ENCODE measurements at places on chromosomes 4 and X. TPM values are rescaled to one million over a fixed set of nuclear protein-coding genes. Genes with fewer than 3 reads are reported as not detected.

DNA sequence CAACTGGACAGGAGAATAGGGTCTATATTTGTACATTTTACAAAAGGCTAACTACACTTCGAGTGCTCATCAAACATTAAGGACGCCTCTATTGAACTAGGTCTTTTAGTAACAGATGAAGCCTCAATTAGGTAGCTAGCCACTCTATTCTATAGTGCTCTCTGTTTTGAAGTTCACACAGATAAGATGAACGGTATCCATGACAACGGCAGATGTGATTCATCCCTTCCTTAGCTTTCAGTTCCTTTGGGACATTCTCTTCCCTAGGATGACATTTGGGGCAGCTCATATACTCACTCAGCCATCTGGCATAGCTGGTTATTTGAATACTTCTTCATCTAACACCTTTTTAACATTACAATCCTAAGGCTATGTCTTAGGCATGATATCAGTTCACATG lies 62.4 kb upstream of the WDFY3 start:
- DNase-seq = no peak

DNA sequence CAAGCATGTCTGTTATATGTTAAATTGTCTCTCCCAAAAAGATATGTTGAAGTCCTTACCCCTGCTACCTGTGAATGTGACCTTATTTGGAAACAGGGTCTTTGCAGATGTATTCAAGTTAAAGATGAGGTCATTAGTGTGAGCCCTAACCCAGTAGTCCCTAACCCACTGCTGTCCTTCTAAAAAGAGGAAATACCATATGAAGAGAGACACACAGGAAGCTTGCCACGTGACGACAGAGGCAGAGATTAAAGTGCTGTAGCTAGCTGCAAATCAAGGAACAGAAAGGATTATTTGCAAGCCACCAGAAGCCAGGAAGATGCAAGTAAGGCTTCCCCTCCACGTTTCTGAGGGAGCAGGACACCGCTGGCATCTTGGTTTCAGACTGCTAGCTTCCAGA lies 150.1 kb downstream of the HNRNPD start:
- peak; percentile 67 for DNase-seq

- DNase-seq = no peak
Observed at GRCh38 chr4:90536408-90536807, 409.2 kb downstream of the CCSER1 start.

- no peak for DNase-seq
Observed at GRCh38 chrX:87516717-87517121, 883 bp upstream of the KLHL4 start.

DNA sequence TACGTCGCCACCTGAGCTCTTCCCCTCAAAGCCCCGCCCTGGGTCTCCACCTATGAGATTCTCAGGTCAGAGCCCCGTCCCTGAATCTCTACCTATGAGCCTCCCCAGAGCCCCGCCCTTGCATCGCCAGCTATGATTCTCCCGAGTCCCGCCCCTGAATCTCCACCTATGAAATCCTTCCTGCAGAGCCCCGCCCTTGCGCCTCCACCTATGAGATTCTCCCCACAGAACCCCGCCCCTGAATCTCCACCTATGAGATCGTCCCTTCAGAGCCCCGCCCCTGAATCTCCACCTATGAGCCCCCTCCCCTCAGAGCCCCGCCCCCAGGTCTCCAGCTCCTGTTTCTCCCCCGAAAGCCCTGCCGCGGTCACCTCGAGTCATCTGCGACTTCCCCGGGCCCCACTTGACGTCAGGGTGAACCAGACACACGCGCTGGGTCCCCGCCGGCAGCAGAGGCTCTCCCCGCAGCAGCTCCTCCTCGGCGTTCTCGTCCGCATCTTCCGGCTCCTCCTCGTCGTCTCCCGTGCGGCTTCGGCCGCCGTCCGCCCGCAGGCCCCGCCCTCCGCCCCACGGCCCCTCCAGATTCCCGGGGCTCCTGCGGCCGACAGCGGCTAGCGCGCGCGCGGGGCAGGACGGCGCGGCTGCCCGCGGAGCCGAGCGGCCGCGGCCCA lies 393 bp downstream of the GTPBP6 start:
- DNase-seq = peak; percentile 99

DNA sequence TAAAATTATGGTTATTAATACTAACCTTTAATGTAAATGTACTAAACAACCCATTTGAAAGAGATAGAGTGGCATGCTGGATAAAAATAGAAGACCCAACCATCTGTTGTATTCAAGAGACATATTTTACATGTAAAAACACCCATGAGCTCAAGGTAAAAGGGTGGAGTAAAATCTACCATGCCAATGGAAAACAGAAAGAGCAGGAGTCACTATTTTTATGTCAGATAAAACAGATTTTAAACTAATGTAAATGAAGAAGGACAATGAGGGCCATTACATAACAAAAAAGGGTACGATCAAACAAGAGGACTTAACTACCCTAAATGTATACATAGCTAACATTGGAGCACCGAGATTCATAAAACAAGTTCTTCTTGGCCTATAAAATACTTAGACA lies 66.3 kb downstream of the ITM2A start:
- DNase-seq = no peak

- no peak for DNase-seq
Observed at GRCh38 chrX:51035746-51036145, 125.2 kb downstream of the BMP15 start.

The FRG2 gene
- not detected for total RNA-seq

The ARHGAP4 gene
- total RNA-seq = 12.4 TPM

Measured in sigmoid colon (tissue), 7 donors.